ENCODE measurements at places on chromosomes 3 and 15.

- DNase-seq, result no peak
Observed at GRCh38 chr15:66237513-66238235, 15.9 kb downstream of the MEGF11 start.

DNA sequence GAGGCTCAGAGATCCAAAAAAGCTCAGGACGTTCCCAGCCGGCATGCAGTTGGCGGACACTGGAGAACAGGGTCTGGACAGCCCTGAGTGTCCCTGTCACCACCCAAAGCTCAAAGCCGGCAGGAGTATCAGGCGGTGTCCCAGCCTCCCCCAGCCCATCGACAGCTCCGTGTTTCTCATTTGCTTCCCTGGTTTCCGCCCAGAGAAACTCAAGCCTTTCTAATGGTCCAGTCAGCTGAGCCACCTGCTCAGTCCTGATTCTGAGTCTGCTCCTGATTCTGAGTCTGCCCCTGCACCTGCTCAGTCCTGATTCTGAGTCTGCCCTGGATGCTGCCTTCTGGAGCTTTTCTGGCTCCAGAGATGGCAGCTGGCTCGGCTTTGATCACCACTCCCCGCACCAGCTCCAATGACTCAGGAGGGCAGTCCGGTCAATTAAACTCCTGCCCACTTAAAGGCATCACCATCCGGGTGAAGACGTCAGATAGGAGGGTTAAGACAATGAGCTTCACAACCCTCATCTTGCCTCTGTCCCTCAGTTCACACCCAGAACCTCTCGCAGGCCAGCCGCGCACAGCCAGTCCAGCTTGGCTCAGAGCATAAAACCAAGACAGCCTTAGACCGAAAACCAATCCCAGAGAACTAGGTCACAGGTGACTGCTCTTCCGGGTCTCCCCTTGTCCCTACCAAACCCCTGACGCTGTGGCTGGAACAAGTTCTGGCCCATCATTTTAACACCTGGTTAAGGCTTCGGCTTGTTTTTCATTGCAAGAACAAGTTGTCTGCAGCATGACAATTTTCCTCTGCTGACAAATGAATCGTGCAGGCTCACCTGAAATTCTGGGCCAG is 6.8 kb downstream of the PCSK6 start:
- peak; percentile 62 for DNase-seq

- DNase-seq, result peak; percentile 52
Observed at GRCh38 chr3:46337911-46338310, 16.0 kb upstream of the CCR2 start.

- DNase-seq, result no peak
Observed at GRCh38 chr15:77135181-77135580, 64.3 kb upstream of the TSPAN3 start.

DNA sequence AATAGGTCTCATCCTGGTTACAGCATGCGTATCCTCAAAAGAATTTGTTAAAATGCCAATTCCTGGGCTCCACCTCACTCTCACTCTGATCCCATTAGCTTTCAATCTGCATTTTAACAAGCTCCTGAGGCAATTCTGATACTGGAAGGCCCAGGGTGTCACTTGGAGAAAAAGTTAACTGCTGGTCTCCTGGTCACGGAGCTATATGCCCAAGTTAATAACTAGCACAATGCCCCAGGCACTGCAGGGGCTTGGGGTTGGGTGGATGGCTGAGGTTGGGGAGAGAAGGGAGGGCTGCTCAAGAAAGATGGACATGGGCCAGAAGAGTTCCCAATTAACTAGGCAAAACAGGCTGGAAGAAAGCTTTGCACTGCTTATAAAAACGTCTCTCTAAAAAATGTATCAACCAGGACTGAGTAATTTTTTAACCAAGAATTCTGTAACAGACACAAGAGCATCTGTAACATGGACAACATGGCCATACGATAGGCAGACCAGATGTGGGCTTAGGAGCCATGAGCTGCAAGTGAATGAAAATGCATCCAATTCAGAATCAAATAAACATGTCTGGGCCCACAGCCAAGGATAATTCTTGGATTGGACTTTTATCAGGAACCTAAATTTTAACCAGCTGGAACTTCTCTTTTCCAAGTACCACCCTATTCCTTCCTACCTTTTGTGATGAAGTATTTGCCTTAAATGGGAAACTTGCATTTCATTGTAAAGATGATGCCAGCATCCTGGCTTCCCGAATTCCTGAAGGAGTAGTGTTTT is 4.2 kb downstream of the IL17RD start:
- DNase-seq, result no peak

GRCh38 chr15:35197306-35197705 is 112.2 kb upstream of the NANOGP8 start:
- no peak for DNase-seq

GRCh38 chr3:73150369-73151130 is 89.1 kb downstream of the EBLN2 start:
- no peak for DNase-seq

DNA sequence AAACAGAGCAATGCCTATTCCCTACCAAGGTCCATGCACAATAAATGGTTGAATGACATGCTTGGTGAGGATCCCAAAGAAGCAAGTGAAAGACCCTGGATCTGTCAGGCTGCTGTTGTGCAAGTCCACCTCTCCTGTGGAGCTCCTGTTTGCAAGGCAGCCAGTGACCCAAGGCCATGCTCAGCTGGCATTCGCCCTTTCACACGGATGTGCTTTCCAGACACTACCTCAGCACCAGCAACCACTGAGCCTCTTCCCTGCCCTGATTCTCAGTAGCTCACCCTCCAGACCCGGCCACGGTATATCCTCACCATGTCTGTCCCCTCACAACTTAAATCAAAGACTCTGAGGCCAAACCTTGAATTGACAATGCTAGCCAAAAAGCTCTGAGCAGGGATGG is 23.3 kb downstream of the WWTR1 start:
- no peak for DNase-seq

GRCh38 chr15:48984811-48985352 is 21.2 kb upstream of the SHC4 start:
- no peak for DNase-seq

GRCh38 chr15:75067123-75067830 is 43.9 kb downstream of the PPCDC start:
- peak; percentile 59 for DNase-seq

GRCh38 chr15:61888074-61888780 is 172.0 kb downstream of the VPS13C start:
- no peak for DNase-seq

GRCh38 chr3:128784843-128785242 is 58.9 kb downstream of the RAB7A start:
- DNase-seq, result no peak

GRCh38 chr3:15081960-15082664 is 16.8 kb downstream of the RBSN start:
- DNase-seq, result peak; percentile 70

GRCh38 chr3:149628957-149629670 is 28.7 kb downstream of the WWTR1 start:
- DNase-seq, result no peak

DNA sequence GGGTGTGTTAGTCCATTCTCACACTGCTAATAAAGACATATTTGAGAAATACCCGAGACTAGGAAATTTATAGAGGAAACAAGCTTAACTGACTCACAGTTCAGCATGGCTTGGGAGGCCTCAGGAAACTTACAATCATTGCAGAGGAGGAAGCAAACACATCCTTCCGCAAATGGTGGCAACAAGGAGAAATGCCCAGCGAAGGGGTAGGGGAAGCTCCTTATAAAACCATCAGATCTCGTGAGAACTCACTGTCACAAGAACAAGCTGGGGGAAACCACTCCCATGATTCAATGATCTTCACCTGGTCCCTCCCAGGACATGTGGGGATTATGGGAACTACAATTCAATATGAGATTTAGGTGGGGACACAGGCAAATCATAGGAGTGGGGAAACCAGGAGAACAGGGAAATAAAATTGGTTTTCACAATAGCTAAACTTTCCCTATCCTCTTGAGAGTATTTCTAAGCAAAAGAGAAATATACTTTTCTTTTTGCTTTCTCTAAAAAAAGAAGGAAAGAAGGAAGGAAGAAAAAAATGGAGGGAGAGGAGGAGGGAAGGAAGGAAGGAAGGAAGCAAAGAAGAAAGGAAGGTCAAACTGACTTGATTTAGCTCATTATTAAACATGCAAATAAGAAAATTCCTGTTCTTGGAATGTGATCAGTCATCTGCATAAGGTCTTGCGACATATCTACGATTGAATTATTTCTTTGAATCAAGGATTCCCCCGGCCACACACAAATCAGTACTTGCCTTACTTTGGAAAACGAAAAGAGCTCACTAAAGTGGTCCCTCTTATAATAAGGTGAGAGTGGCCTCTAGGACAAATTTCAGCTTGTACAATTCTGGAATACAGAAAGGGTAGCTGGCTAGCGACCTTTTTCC is 75.2 kb downstream of the LIPC start:
- DNase-seq, result peak; percentile 46

- DNase-seq, result peak; percentile 75
Observed at GRCh38 chr3:125055913-125056745, at the start of gene HEG1. HEG1 (minus strand) TSS chr3:125055997; CDS start chr3:125055890, 107 bp downstream.

DNA sequence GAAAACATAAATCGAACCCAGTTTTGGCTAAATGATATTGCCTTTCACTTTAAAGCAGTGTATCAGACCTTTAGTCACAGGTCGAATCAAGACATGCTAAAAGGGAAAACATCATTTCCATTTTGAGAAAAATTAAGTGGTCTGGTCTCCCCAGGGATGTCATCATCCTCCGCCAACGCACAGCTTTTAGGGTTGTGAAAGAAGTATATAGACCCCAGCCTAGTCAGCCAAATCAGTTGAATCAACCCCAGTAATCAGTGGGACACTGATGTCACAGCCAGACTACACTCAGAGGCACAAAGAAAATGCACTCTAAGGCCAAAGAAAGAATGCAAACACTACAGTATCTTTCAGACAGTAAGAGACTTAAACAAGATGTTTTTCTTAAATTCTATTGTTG is 187.4 kb downstream of the ZIC4 start:
- DNase-seq, result no peak

DNA sequence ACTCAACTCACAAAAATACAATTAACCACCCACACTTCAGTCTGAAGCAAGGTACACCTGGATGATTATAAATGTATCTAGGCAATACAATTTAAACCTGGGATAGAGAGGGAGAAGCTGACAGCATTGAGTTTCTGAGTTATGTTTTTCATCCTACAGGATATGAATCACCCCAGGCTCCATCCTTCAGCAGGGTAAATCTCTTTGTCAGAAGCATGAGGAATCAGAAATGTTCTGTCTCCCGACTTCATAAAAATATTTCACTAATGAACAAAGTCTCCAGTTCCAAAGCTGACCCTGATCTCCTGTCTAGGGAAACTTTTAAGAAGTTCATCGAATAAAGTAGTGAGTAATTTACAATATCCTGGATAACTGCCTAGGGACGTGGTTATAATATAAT is 25.5 kb upstream of the FRMD4B start:
- peak; percentile 90 for DNase-seq

- DNase-seq, result no peak
Observed at GRCh38 chr3:127720161-127720823, 47.5 kb downstream of the ABTB1 start.

Data from epithelial cell of esophagus (primary cell).